ENCODE measurements at places on chromosomes 7 and 10.

DNA sequence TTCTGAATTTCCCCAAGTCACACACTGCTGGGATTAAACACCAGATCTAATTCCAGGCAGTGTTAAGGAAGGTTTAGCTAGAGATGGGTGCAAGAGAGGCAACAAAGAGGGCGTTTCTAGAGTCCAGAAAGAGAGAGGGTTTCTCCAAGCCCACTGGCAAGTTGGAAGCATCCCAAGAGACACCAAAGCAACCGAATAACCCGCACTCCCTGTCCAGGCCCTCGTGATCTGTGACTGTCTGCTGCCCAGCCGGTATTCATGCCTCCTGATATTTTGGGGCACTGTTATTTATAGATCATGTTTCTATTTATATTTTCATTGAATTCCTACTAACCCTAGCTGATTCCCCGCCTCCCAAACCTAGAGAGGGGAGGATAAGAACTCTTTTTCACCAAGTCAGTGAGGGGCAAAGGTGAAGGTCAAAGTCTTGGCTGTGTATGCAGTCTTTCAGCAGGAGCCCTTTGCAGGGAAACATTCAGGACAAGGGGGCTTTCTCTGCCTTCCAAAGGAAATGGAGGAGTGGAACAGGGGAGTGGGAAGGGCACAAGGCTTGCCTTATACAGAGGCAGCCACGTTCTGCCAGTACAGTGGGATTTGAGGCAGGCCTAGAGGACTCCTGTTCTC is 103.6 kb downstream of the SH3PXD2A start:
- no peak for DNase-seq

DNA sequence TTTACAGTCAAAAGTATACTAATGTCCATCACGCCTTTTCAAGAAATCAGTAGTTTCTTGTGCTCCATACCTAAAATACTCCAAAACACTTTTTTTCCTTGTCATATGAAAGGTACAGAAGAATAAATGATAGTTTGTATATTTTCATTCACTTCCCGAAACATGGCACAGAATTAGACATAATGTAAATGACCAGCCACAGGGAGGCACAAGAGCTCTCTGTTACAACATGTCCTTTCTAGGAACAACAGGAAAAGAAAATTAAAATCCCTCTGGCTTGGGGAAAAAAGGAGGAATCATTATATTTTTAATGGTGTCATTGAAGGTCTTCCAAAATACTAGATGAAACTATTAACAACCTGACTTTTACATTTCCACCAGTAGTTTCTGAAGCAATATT is 331.2 kb downstream of the ACTR3B start:
- no peak for DNase-seq

DNA sequence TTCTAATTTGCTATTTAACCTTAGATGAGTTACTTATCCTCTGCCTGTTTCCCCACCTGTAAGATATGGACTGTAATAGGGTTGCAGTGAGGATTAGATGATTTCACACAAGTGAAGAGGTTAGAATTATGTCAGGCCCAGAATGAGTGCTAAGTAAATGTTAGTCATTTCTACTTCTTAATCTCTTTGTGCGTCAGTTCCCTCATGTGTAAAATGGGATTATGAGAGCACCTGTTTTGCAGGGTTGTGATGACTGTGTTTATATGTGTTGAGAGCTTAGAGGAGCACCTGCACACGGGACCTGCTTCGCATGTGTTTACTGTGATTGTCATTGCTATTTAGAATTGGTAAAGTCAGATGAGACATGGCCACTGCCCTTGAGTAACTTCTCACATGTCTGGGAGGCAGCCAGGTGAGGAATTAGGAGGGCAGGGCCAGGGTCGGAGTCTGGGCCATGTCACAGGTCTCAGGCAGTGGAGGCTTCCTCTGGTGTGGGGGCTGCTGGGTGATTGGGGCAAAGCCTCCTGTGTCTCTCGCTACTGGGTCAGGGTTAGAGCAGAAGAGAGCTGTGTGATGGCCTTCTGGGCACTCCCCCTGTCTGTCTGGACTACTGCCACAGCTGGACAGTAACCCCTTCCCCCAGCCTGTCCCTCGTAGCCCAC is 106.7 kb downstream of the WDFY4 start:
- DNase-seq: no peak

DNA sequence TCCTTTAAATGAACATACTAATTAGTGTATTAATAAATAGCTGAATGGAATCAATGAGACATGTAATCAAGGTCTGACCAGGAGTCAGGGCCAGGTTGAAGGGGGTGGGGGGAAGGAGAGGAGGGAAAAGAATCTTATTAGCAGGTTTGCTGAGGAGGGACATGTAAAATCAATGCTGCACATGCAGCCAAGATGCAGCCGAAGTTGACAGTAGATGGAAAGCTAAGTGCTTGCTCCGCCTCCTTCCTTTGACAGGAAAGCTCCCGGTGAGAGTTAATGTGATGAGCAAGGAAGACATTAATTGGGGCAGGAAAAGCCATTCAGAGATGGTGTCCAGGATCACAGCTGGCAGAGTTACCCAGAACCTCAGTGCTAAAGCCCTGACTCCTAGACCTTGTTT is 24.4 kb downstream of the PLXNA4 start:
- no peak for DNase-seq

DNA sequence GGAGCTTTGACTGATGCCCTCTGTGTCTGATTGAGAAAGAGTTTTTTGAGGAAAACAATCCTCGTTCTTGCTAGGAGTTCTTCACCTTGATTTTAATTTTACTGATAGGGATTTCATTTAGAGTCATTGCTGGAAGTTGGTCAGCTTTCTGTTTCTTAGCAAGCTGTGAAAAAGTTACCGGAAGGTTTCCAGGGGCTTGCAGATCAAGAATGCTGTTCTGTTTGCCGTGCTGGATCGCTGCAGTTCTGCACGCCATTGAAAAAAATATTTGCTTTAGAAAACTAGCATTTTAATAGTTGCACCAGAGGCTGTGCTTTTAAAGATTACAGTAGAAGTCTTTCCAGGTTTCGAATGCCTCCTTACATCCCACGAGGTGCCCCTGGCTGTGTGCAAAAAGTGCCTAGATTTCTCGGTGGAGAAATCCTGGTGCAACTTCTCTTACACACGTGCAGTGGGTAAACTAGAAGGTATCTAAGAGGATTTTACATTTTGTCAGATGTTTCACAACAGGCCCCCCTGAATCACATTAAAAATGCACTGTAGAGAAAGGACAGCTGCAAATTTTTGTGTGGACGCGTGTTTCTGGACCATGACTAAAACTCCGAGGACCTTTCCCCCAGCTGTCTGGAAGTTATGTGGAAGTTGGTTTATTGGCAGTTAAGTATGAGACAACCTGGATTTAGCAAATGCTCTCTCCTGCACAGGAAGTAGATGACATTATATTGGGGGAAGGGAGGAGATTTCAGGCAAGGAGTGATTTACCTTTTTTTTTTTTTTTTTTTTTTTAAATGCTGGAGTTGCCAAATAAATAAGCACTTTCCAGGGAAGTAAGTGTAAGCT is 5.8 kb downstream of the TCF7L2 start:
- no peak for DNase-seq

- DNase-seq: no peak
Observed at GRCh38 chr7:4017081-4017480, 665.0 kb upstream of the FOXK1 start.

- no peak for DNase-seq
Observed at GRCh38 chr10:51766423-51767102, 67.2 kb upstream of the CSTF2T start.

- DNase-seq: no peak
Observed at GRCh38 chr10:122237331-122237990, 33.6 kb upstream of the BTBD16 start.

GRCh38 chr7:38424750-38425463 is 151.5 kb upstream of the TARP start:
- DNase-seq: no peak

DNA sequence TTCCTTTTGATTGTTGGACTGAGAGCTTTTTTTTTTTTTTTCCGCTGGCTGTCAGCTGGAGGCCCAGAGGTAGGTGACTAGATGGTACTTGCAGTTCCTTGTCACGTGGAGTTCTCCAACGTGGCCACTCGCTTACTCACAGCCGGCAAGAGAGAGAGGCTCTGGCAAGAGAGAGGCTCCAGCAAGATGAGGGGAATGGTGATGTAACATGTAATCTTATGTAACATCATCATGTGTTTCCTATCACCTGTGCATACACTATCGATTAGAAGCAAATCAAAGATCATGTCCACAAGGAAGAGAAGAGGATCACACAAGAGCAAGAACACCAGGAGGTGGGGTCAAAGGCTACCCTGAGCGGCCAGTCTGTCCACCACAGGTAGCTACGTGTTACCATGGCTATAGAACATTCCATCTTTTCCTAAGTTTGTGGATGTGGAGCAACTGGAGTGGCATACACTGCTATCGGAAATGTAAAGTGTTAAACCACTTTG is 4.0 kb upstream of the BORCS7 start:
- DNase-seq: no peak

- DNase-seq: no peak
Observed at GRCh38 chr7:86908948-86909347, 150.5 kb downstream of the ELAPOR2 start.

DNA sequence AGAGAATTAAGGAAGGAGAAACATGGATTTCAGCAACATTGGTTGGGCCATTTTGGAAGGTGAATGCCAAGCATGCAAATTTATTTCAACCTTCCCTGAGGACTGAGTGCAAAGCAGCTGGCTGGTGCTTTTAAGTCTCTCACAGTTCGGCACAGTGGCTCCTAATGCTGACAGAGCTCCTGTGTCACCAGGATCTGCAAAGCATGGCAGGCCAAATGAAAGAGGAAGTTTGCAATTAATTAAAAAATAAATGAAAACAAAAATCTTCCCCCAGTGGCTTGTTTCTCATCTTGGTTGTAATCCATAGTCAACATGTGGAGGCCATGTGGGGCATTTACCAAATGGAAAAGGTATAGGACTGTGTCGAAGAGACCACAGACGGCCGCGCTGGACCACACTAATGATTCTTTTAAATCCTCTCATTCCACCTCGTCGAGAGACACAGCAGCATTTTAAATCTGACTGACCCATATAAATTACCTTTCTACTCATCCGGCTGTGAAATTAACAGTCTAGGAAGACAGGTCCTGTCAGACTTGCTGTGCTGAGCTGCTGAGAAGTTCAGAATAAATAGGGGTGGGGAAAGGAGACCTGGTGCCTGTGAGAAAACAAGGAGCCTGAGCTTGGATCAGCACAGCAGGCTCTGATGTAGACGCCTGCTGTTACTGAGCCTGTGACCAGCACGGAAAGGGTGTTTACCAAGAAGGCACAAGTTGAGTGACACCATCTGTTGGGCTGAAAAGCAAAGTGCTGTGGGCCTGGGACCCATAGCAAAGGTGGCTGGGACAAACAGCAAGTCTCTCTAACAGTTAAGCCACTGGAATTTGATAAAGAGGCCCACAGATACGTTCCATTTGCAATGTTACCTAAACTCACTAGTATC is 136.0 kb upstream of the COL1A2 start:
- no peak for DNase-seq

- DNase-seq: no peak
Observed at GRCh38 chr10:75740541-75740940, 309.1 kb downstream of the LRMDA start.

GRCh38 chr7:80783678-80784327 is 135.0 kb downstream of the SEMA3C start:
- no peak for DNase-seq

DNA sequence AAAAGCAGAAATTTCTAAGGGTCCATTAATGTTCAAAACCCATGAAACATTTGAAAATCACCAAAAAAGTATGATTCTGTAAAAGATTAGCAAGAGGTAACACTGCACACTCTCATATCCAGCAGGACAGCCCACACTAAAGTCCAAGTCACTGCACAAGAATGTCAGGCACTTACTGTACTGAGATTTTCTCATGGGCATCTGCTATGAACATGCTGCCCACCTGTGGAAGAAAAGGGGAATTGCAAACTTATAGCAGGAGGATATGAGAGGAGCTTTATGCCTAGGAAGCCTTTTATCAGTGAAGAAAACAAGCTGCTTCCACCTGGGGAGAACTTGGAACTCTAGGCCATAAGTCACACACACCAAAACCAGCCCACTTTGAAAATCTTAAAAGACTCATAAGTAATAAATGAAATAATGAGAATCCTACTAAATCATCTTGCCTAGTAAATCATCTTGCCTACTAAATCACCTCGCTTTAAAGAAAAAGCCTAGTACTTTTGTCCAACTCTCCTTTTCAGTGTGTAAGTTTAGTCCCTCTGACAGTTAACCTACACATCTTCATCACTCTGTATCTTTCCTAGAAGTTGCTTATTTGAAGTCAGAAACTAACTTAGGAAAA is 46.1 kb downstream of the ARMH3 start:
- peak; percentile 39 for DNase-seq

DNA sequence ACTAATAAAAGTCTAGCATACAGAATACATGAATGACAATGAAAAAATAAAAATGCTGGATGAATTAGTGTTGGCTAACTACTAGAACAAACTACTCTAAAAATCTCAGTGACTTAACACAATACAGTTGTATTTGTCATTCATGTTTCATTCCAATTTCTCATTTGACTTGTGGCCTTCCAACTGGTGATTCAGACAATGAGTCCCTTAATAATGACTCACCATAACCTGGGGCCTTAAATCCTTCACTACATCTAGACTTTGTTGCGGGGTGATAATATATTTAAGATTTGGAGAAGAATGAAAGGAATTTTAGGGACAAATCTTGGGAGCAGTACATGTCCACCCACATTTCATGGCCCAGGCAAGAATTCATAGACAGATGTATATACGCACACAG is 90.5 kb upstream of the POM121L12 start:
- DNase-seq: no peak

- DNase-seq: no peak
Observed at GRCh38 chr7:29970158-29970557, 19.4 kb downstream of the SCRN1 start.

DNA sequence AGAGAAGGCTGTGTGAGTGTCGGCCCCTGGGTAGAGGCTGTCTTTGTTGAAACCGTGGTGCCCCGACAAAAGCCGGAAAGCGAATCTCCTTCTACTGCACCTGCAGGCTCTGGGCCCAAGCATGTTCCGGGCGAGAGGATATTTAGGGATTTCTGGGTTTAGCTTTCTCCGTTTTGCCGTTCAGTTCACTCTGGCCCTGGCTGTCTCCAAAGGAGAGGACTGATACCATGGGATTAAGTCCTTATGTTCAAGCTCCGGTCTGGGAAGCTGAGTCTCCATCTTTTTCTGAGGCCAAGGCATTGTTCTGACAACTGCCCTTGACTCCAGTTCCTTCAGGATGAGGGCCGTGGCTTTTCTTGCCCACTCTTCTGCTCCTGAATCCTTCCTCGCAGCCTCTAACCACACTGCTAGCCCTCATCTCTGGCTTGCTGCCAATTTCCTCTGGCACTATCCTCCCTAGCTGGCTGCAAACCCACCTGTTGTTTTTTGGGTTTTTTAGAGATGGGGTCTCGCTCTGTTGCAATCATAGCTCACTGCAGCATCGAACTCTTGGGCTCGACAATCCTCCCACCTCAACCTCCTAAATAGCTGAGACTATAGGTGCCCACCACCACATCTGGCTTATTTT is 206.8 kb downstream of the SKIDA1 start:
- no peak for DNase-seq

GRCh38 chr7:1678081-1678543 is 8.0 kb downstream of the ELFN1 start:
- DNase-seq: no peak

- no peak for DNase-seq
Observed at GRCh38 chr10:86402283-86402941, 35.8 kb upstream of the GRID1 start.
